ENCODE measurements at places on chromosomes 5 and 9.

DNA sequence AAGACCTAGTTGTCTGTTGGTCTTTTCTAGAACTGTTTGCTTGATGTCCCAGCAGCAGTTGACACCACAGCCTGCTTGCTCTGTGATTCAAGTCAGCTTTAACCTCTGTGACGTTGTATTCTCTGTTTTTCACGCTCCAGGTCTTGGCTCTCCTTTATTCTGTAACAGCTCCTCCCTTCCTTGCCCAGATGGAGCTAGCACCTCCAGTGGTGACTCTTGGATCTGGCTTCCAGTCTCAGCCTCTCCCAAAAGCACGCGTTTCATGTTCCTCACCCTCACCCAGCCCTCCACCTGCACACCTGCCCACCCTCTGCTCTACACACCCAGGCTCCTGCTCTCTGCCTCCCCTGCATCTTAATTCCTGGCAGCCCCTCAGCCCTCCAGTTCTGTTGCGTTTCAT lies 50.6 kb downstream of the DMRT1 start:
- DNase-seq = no peak

DNA sequence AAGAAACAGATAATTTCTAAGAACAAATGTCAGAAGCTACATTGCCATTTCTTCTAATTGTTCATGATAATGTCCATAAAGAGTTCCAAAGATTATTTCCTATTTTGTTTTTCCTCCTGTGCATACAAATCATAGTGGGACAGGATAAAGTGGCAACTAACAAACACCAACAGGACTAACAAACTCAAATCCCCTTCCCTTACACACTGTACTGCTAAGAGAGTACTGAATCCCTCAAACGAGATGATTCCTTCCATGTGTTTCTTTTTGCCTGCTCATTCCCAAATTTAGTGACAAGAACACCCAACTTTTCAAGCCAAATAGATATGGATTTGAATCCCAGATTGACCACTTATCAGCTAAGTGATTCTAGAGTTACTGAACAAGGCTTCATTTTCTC lies 15.2 kb downstream of the STRBP start:
- DNase-seq = no peak

GRCh38 chr5:159632866-159633265 lies 283.4 kb upstream of the ADRA1B start:
- no peak for DNase-seq

DNA sequence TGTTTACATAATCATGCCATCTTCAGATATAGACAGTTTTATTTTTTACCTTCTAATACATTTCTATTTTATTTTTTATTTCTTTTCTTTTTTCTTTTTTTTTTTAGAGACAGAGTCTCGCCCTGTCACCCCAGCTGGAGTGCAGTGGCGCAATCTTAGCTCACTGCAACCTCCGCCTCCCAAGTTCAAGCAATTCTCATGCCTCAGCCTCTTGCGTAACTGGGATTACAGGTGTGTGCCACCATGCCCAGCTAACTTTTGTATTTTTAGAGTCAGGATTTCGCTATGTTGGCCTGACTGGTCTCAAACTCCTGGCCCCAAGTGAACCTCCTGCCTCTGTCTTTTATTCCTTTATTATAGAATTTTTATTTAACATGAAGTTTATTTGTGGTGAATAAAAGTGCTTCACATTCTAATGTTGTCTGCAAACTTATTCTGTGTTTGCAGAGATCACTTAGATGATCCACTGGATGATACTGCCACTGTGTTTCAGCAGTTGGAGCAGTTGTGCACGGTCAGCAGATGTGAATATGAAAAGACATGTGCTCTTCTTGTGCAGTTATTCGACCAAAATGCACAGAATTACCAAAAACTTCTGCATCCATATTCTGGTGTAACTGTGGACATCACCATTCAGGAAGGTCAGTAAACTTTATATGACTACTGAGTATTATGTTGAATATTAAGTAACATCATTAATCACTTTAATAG lies 62.2 kb downstream of the RANBP17 start:
- no peak for DNase-seq

DNA sequence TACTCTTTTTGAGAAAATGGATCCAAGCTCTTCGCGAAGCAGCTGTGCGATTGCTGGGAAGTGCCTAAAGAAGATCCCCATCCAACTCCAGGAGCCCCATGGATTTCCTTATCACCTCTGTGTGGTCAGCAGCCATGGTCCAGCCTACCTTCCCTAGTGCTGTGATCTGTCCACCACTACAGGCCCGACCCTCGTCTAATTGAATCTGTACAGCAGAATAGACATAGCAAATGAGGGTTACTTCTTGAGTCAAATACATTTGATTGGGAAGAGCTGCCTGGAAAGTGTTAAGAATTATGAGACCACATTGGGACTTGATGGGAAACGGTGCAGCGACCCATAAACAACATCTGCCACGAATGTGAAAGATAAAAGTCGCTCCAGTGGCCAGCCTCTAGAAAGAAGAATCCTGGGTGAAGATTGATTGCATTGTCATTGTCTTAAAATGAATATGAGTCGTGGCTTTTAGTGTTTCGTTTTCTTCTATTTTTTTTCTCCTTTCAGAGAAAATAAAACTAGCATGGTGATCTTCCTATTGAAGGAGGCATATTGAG lies 118.4 kb downstream of the PAM start:
- DNase-seq = no peak
